Esophagus muscularis mucosa (tissue), 4 donors: ENCODE measurements at places on chromosomes 4 and X. TPM values are rescaled to one million over a fixed set of nuclear protein-coding genes. Genes with fewer than 3 reads are reported as not detected.

The TRIM61 gene
- total RNA-seq = 0.46 TPM

The CLDN2 gene
- total RNA-seq = 0.11 TPM

The ANKRD37 gene
- total RNA-seq = 8.3 TPM

The NPY2R gene
- total RNA-seq = not detected

The CPLX1 gene
- 1.6 TPM for total RNA-seq

The GDPD2 gene
- not detected for total RNA-seq

The APOOL gene
- total RNA-seq = 22.9 TPM

The NPNT gene
- total RNA-seq = 68.9 TPM

The STPG2 gene
- total RNA-seq = 0.26 TPM

The ASB5 gene
- 33.5 TPM for total RNA-seq

The SEL1L3 gene
- total RNA-seq = 3.3 TPM

The EGFL6 gene
- 0.19 TPM for total RNA-seq

- no peak for DNase-seq
These were observed 79.3 kb downstream of the NFKB1 start for GRCh38 chr4:102580463-102580842.

- DNase-seq = no peak
These were observed 722 bp upstream of the EFHC2 start for GRCh38 chrX:44344194-44344593.

DNA sequence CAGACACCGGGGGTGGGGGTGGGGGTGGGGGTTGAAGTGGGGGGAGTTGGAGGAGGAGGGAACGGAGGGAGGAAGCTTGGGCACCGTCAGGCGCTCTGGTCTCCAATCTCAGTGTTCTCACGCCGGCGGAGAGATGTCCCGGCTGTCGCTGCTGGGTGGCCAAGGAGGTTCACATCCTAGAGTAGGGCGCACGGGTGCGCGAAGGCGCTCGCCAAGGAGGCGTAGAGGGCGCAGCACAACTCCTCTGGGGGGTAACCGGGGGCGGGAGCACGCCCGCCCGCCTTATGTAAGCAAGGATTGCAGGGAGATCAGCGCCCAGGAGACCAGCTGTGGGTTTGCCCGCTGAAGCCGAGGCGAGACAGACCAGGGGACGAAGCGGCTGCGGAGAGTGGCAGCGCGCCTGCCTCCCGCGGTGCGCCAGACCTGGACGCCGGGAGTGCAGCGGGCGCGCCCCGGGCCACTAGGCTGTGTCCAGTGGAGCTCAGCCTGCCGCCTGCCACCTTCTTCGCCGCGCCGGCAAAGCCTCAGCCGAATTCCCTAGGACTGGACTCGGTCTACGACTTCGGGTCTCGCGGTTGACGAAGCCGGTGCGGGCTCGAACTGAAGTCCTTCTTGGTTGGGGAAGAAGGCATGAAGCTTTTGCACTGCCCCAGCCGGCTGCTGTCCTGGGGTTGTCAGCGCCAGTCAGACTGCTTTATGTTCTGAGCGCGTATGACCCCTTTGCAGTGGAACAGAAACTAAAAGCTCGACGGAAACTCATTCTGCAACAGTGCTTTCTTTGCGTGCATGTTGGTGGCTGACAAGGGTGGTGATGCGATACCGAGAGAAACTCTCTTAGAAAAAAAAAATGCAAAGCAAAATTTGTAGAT lies 707 bp upstream of the UNC5C start:
- DNase-seq = no peak

GRCh38 chrX:24081661-24082154 lies 27.0 kb downstream of the EIF2S3 start:
- no peak for DNase-seq

- no peak for DNase-seq
These were observed 42.7 kb downstream of the KIF4A start for GRCh38 chrX:70332600-70332999.

DNA sequence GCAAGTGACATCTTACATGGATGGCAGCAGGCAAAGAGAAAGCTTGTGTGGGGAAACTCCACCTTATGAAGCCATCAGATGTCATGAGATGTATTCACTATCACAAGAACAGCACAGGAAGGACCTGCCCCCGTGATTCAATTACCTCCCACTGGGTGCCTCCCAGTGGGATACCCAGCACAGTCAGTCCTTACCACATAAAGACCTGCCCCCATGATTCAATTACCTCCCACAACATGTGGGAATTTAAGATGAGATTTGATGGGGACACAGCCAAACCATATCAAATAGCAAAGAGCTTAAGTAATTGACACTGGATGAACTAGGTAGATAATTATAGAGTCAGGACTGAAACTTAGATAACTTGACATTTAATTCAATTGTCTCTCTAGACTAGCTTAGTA lies 85.6 kb downstream of the SLIT2 start:
- no peak for DNase-seq

- DNase-seq = no peak
These were observed 8.5 kb downstream of the OTUD4 start for GRCh38 chr4:145171911-145172310.

- no peak for DNase-seq
These were observed 25.2 kb downstream of the PI4K2B start for GRCh38 chr4:25258980-25259578.

GRCh38 chr4:140800666-140801065 lies 44.5 kb upstream of the TBC1D9 start:
- DNase-seq = no peak

DNA sequence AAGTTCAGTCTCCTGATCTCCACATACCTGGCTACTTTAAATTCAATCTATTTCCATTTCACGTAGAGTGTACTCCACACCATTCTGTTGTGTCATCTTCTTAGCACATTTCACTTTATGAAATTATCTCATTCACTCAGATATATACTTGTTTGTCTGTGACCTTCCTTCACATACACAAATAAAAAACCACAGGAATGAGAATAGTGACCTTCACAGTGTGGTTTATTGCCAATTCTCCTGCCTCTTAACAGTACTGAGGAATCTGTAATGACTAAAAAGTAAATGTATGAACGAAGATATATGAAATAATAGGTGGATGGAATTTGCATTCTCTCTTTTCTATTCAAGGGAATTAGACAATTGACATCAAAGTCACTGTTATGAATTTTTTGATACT lies 183.9 kb upstream of the PCDH7 start:
- DNase-seq = no peak

DNA sequence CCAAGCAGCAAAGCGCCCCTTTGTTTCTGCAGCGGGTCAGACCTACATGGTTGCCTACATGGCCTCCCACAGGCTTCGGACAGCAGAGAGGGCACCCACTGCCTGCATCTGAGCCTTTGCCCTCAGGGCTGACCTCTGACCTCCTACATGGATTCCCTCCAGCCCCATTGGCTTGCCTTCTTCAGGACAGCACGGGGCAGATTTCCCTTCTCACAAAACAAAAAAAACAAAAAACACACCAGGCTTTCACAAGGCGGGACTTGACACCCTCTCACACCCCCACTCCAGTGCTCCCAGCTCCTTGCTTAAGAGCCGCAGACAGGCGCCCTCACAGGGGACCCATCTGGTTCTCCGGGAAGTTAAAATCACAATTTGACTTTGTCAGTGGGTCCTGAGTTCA lies 32.9 kb downstream of the ZFYVE28 start:
- no peak for DNase-seq

- DNase-seq = no peak
These were observed 66.2 kb downstream of the BEX3 start for GRCh38 chrX:103442536-103442901.

GRCh38 chr4:85637778-85638177 lies 162.8 kb downstream of the ARHGAP24 start:
- DNase-seq = no peak

- no peak for DNase-seq
These were observed 95.1 kb downstream of the TSPAN7 start for GRCh38 chrX:38656350-38656915.

- no peak for DNase-seq
These were observed 34.1 kb downstream of the MOB1B start for GRCh38 chr4:70936200-70936787.

- no peak for DNase-seq
These were observed 1618.0 kb upstream of the PCDH10 start for GRCh38 chr4:131531087-131531486.

DNA sequence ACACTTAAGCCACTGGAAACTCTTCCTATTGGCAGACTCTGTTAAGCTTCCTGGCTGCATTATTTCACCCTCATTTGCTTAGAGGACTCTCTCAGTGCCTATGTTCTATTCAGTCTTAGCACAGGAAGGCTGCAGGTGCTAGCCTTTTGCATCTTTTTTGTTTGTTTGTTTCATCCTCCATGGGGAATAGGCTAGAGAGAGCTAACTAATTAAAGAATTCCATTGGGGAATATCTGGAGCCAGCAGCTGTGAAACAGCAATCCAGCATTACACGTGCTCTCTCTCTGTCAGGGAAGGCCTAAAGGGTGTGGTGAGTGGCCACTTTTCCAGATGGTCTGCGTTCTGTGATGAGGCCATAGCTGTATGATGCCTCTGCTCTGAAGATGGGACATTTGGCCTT lies 633.6 kb downstream of the SPRY1 start:
- DNase-seq = no peak

- DNase-seq = no peak
These were observed 2.0 kb downstream of the DHX15 start for GRCh38 chr4:24582235-24582832.

GRCh38 chr4:175970724-175971123 lies 94.9 kb upstream of the WDR17 start:
- DNase-seq = no peak

GRCh38 chr4:156419080-156419685 lies 465.5 kb upstream of the CTSO start:
- DNase-seq = no peak
